Spinal cord (tissue), 10 donors: ENCODE measurements at places on chromosomes 4 and X. TPM values are rescaled to one million over a fixed set of nuclear protein-coding genes. Genes with fewer than 3 reads are reported as not detected.
A peak's percentile ranks its signal among the peaks of the same experiment; 100 is the strongest.

DNA sequence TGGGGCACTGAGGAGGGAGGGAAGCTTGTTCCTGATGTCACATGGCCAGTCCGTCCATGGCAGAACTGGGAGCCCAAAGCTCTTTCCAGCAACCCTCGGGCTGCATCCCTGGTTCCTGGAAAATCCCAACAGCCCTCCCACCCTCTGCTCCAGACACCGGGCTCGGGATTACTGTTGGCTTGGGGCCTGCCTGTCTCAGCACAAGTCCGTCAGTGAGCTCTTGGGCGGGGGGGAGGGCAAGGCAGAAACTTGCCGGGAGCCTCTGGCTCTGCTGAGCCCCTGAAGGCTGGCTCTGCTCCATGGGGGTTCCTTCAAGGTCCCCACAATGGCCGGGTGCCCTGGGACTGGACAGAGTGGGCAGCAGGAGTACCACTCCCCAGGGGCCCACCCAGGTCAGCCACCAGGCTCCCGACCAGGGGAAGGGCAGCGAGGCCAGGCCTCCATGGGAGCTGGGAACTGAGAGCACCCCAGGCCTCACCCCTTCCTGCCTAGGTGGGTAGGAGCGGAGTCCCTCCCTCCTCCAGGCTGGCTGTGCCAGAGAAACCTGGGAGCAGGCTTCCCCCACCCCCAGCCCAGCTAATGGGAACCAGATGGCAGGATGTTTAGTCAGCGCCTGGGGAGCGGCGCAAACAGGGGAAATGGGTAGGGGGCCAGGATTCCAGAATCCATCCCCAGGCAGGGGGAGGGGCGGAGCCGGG, 6.4 kb upstream of the HAUS7 start:
- no peaks in the 10 kb centered on the region for H3K27me3 ChIP-seq
- no peaks in the 10 kb centered on the region for H3K36me3 ChIP-seq
- H3K27ac ChIP-seq, result peak overlapping the region; percentile 79
- no peak overlapping the region for H3K4me3 ChIP-seq

DNA sequence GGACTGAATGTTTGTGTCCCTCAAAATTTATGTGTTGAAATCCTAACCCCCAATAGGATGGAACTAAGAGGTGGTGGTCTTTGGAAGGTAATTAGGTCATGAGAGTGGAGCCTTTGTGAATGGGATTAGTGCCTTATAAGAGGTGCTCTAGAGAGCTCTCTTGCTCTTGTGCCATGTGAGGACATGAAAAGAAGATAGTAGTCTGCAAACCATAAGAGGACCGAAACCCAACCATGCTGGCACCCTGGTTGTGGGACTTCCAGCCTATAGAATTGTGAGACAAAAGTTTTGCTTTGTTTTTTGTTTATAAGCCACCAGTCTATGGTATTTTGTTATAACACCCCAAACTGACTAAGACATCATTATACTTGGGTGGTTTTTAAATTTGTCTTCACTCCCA, 417.1 kb downstream of the ANKRD50 start:
- no peak overlapping the region for H3K4me3 ChIP-seq
- no peak for DNase-seq
- no peaks in the 10 kb centered on the region for H3K4me1 ChIP-seq
- no peaks in the 10 kb centered on the region for H3K36me3 ChIP-seq
- no peaks in the 10 kb centered on the region for H3K27me3 ChIP-seq

GRCh38 chr4:76087007-76087769, 12.7 kb downstream of the ART3 start:
- no peaks in the 10 kb centered on the region for H3K36me3 ChIP-seq
- peak; percentile 30 for DNase-seq
- no peaks in the 10 kb centered on the region for H3K27me3 ChIP-seq
- H3K27ac ChIP-seq, result no peak overlapping the region
- H3K4me3 ChIP-seq, result no peak overlapping the region

GRCh38 chrX:112470551-112470950, 209.2 kb downstream of the LHFPL1 start:
- H3K36me3 ChIP-seq, result no peaks in the 10 kb centered on the region
- no peaks in the 10 kb centered on the region for H3K4me1 ChIP-seq
- H3K27me3 ChIP-seq, result peaks cover 7% of the 10 kb centered on the region
- DNase-seq, result no peak
- H3K27ac ChIP-seq, result no peak overlapping the region

The CYBB gene
- total RNA-seq, result 31.5 TPM

- no peak for DNase-seq
- no peak overlapping the region for H3K27ac ChIP-seq
- H3K4me3 ChIP-seq, result no peak overlapping the region
- H3K4me1 ChIP-seq, result no peaks in the 10 kb centered on the region
- no peaks in the 10 kb centered on the region for H3K27me3 ChIP-seq
Measured at GRCh38 chr4:173859091-173859713, 329.2 kb upstream of the HAND2 start.

DNA sequence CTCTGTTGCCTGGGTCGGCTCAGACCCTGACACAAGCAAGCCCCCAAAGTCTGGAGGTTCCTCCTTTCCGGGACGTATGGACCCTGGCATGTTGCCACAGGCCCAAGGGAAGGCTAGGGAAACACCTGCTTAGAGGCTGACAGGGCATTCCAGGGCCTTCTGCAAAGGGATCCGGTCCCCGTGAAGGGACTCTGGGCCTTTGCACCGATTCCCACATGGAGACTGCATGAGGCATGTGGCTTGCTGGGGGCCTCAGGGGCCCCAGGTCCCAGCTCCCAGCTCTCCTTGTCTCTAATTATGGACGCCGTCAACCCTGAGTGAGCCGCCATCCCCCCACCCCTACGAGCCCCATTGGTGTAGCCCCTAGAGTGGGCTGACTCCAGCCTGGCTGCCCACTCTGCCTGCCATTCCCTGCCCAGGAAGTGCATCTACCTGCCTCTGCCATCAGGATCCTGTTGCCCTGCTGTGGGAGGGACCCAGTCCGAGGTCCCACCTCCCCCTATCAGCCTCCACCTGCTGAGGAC, 4.2 kb upstream of the RGS12 start:
- peaks cover 11% of the 10 kb centered on the region for H3K36me3 ChIP-seq
- DNase-seq, result no peak
- H3K27me3 ChIP-seq, result no peaks in the 10 kb centered on the region
- no peak overlapping the region for H3K27ac ChIP-seq

DNA sequence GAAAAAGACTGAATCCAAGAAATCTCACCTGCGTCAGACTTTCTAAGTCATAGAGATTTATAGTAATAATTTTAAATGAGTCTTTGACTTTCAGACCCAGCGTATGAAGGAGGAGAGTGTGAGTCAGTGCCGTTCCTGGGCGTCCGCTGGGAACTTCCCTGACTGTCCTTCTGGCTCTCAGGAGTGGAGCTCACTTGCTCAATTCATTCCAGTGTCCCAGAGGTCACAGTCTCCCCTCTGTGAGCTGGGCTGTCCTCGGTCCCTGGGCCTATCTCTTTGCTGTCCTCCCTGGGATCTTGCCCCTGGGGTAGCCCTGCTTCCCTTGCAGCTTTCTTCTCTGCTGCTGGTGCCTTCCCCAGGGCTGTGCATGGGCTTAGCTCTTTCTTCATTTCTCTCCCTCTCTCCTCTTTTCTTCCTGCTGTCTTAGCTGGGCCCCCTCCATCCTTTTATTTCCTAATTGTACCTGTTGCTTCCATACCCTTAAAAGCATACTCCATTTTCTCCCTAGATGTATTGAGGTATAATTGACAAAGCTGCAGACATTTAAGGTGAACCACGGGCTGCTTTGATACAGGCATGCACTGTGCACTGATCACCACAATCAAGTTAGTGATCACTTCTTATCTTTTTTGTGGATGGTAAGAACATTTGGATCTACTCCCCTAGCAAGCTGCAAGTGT, 11.6 kb downstream of the SORBS2 start:
- H3K27me3 ChIP-seq, result no peaks in the 10 kb centered on the region
- H3K27ac ChIP-seq, result no peak overlapping the region
- DNase-seq, result no peak
- H3K36me3 ChIP-seq, result peaks cover 3% of the 10 kb centered on the region
- H3K4me3 ChIP-seq, result no peak overlapping the region

GRCh38 chrX:5068550-5068949, 1160.1 kb downstream of the NLGN4X start:
- no peak overlapping the region for H3K27ac ChIP-seq
- no peak for DNase-seq
- H3K36me3 ChIP-seq, result no peaks in the 10 kb centered on the region
- H3K4me3 ChIP-seq, result no peak overlapping the region
- H3K4me1 ChIP-seq, result no peaks in the 10 kb centered on the region
- no peaks in the 10 kb centered on the region for H3K27me3 ChIP-seq

- no peak overlapping the region for H3K27ac ChIP-seq
- no peaks in the 10 kb centered on the region for H3K36me3 ChIP-seq
- DNase-seq, result no peak
- no peaks in the 10 kb centered on the region for H3K4me1 ChIP-seq
Measured at GRCh38 chr4:30835044-30835443, 114.9 kb downstream of the PCDH7 start.

- no peaks in the 10 kb centered on the region for H3K36me3 ChIP-seq
- no peak for DNase-seq
- H3K4me3 ChIP-seq, result no peak overlapping the region
- H3K27ac ChIP-seq, result no peak overlapping the region
Measured at GRCh38 chr4:1416948-1417260, 10.7 kb upstream of the NKX1-1 start.

GRCh38 chrX:9196961-9197640, 163.2 kb upstream of the FAM9B start:
- no peak overlapping the region for H3K4me3 ChIP-seq
- no peak overlapping the region for H3K27ac ChIP-seq
- H3K4me1 ChIP-seq, result no peaks in the 10 kb centered on the region

GRCh38 chr4:7286170-7286569, 93.8 kb downstream of the SORCS2 start:
- H3K36me3 ChIP-seq, result no peaks in the 10 kb centered on the region
- H3K27me3 ChIP-seq, result peaks cover 14% of the 10 kb centered on the region
- peak overlapping the region; percentile 58 for H3K27ac ChIP-seq
- H3K4me1 ChIP-seq, result peaks cover 73% of the 10 kb centered on the region

GRCh38 chr4:154593868-154594267, 3.3 kb upstream of the FGA start:
- peak; percentile 31 for DNase-seq
- no peak overlapping the region for H3K27ac ChIP-seq
- H3K36me3 ChIP-seq, result no peaks in the 10 kb centered on the region
- H3K27me3 ChIP-seq, result no peaks in the 10 kb centered on the region
- H3K4me3 ChIP-seq, result no peak overlapping the region

DNA sequence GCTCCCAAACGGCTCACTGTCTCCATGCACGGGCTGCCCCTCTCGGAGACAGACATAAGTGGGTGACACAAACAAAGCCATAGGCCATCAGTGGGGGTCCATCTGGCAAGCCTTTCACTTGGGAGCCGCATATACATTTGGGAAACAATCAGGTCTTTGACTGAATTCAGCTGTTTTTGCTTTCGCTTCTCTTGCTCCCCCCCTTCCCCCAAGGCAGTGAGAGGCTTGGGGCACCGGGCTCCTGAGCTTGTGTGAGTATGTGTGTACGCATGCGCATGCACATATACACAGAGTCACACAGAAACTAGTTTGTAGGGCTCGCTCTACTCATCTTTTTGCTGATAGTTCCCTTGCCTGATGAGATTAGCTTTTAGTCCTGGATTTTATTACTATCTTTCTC, 284.4 kb downstream of the AFF2 start:
- no peaks in the 10 kb centered on the region for H3K36me3 ChIP-seq
- H3K27me3 ChIP-seq, result peaks cover 3% of the 10 kb centered on the region

DNA sequence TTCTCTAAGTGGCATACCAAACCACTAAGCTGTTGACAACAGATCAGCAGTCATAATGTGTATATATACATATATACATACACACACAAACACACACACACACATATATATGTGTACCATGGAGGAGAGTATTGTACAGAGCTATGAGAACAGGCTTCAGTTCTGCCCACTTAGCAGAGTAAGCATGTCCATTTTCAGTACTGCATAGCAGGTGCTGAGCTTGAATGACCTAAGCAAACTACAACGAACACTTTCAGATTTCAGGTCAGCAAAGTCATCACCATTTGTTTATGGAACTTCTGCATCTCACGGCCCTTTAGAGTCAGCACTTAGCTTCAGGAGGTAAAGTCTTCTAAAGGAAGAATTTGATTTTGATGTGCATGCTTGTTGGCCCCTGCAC, 735.8 kb upstream of the ATOH1 start:
- H3K4me3 ChIP-seq, result no peak overlapping the region
- H3K27me3 ChIP-seq, result no peaks in the 10 kb centered on the region
- no peak overlapping the region for H3K27ac ChIP-seq
- no peak for DNase-seq
- H3K36me3 ChIP-seq, result no peaks in the 10 kb centered on the region

GRCh38 chr4:127832585-127832984, 48.1 kb upstream of the PLK4 start:
- DNase-seq, result no peak
- no peak overlapping the region for H3K4me3 ChIP-seq
- H3K36me3 ChIP-seq, result no peaks in the 10 kb centered on the region
- H3K27ac ChIP-seq, result no peak overlapping the region
- no peaks in the 10 kb centered on the region for H3K27me3 ChIP-seq

The SASH3 gene
- total RNA-seq, result 8.2 TPM

The GPRASP2 gene
- 64.5 TPM for total RNA-seq

DNA sequence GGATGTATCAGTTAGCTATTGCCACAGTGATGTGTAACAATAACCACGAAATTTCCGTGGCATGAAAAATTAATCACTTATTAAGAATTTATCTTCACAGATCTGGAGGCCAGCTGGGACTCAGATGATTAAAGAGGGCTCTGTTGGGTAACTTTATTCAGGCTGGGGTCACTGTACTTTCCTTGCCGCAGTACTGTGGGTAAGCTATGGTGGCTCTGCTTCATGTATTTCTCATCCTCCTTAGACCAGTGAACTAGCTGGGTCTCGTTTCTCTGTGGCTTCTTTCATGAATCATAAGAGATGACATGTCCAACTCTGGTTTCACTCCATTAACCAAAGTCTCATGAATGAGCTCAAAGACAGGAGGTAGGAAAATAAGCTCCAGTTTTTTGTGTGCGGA, 13.5 kb downstream of the TEX13B start:
- no peak overlapping the region for H3K27ac ChIP-seq
- H3K27me3 ChIP-seq, result no peaks in the 10 kb centered on the region
- no peak for DNase-seq
- H3K4me3 ChIP-seq, result no peak overlapping the region

DNA sequence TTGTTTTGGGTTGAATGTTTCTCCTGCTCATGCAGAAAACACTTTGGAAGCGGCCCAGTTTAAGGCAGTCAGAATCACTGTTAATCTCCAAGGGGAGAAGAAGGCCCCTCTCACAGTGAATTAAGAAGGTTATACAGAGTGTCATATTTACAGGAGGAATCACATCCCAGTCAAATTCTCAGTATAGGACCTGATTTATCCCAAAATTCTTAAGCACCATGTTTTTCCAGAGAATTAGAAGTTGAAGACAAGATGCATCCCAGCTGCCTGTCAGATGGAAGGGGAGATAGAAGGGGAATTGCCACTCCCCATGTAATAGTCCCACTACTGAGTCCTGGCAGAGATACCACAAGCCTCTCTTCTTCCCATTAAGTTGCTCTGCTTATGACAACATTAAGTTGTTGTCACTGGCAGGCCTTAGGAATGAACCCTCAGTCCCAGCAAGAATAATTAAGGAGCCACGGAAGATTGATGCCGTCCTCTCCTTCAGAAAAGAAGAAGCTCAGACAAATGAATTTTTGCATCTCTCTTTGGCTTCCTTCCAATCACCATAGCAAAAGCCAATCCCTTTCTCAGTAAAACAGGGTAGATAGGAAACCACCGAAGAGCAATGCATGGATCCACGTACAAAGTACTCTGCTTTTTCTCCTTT, 138.4 kb downstream of the LDB2 start:
- no peak overlapping the region for H3K4me3 ChIP-seq
- H3K27me3 ChIP-seq, result no peaks in the 10 kb centered on the region
- no peak for DNase-seq
- H3K4me1 ChIP-seq, result peaks cover 3% of the 10 kb centered on the region

GRCh38 chr4:3640587-3640962, 108.4 kb upstream of the LRPAP1 start:
- DNase-seq, result no peak
- no peak overlapping the region for H3K27ac ChIP-seq
- no peaks in the 10 kb centered on the region for H3K27me3 ChIP-seq
- H3K4me3 ChIP-seq, result no peak overlapping the region
- peaks cover 10% of the 10 kb centered on the region for H3K4me1 ChIP-seq
- no peaks in the 10 kb centered on the region for H3K36me3 ChIP-seq

The MAGEB1 gene
- total RNA-seq, result not detected
